ENCODE measurements at places on chromosomes 2 and 18. TPM values are rescaled to one million over a fixed set of nuclear protein-coding genes. Genes with fewer than 3 reads are reported as not detected.

The UGT1A3 gene
- not detected for total RNA-seq

The AGXT gene
- total RNA-seq, result not detected

The CNDP1 gene
- not detected for total RNA-seq

The IMP4 gene
- total RNA-seq, result 94.7 TPM

The PROKR1 gene
- not detected for total RNA-seq

The TRPM8 gene
- not detected for total RNA-seq

The CHST9 gene
- total RNA-seq, result 2.4 TPM

The CRYGC gene
- not detected for total RNA-seq

The C2orf66 gene
- total RNA-seq, result not detected

The GDF7 gene
- total RNA-seq, result 10.4 TPM

The SNX17 gene
- 84.7 TPM for total RNA-seq

The DSC1 gene
- not detected for total RNA-seq

The CYS1 gene
- 16.9 TPM for total RNA-seq

The LHCGR gene
- 3.0 TPM for total RNA-seq

The ALKAL2 gene
- not detected for total RNA-seq

The SERPINB4 gene
- total RNA-seq, result not detected

The ANKRD36 gene
- total RNA-seq, result 5.1 TPM

The ASB1 gene
- total RNA-seq, result 19.9 TPM

The DNER gene
- 2.9 TPM for total RNA-seq

The ARL4C gene
- total RNA-seq, result 3.6 TPM

The RPRM gene
- 3.3 TPM for total RNA-seq

The NEDD4L gene
- total RNA-seq, result 22.7 TPM

The FSHR gene
- total RNA-seq, result not detected

The TANK gene
- total RNA-seq, result 64.8 TPM
